ENCODE measurements at places on chromosomes 11 and 22.

DNA sequence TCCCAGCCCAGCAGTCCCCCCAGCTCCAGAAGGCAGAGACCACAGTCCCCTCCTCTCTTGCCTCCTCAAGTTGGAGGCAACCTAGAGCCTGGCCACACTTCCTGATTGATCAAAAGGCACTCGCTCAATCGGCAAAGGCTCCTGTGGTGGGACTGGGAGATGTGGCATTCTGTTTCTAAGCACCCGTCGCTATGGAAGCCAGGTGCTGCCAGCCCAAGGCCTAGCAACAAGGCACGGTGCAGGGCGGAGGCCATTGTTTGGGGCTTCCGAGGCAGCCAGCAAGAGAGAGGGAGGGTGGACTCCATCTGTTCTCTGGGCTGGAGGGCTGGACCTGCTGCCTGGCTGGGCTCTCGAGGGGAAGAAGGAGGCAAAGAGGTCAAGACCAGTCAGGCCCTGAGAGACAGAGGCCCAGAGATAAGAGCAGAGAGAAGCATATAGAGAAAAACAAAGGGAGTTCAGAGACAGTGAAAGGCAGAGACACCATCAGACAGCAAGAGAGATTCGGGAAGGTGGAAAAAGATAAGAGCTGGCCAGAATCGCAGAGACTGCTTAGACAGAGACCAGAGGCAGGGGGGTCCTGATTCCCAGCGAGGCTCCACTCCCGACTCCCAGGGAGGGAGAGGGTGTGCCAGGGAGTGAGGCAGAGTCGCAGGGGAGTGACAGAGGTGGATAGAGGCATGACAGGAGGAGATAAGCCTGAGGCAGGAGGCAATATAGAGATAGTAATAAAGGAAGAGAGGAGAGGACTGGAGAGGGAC, 21.2 kb downstream of the PDE2A start:
- DNase-seq = no peak

DNA sequence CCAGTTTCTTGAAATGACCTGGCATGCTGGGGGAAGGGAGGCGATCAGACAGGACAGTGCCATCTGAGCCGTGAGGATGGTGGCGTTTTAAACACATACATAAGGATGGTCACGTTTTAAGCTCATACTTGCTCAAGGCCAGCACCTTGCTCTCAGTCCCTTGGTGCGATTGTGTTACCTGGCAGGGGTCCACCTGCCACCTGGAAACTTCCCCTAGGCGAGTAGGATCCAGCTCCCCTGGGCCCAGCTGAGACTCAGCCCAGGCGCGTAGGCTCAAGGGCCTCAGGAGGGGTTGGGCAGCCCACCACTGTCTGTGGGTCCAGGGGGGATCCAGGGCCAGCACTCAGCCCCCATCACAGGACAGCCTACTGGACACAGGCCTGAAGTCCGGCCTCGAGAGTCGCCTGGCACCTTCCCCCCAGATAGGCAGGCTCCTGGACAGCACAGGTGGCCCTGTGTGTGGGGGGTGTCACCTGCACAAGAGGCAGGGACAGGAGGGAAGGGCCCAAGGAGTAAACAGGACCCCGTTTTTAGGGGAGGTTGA, 185.8 kb downstream of the BRD1 start:
- DNase-seq = no peak

DNA sequence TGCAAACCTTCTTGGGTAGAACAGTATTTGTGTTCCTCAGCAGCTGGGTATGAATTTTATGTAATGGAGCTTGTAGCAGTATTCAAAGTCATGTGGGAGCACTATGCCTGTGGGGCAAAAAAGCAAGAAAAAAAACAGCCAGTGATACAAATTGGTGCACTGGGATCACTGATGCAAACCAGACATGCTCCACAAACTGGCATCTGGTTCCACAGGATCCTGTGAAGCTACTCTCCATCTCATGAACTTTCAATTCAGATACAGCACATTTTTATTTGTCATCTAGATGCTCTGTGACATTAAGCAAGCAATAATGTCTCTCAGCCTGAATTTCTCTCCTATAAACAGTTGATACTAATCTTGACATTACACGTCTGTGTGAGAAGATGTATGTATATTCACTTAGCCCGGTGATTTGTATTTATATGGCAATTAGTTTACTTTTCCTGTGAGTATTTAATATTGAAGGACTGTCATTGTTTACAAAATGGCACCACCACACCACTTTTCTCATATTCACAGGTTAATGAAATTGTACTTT, 208.5 kb upstream of the GRIA4 start:
- no peak for DNase-seq

DNA sequence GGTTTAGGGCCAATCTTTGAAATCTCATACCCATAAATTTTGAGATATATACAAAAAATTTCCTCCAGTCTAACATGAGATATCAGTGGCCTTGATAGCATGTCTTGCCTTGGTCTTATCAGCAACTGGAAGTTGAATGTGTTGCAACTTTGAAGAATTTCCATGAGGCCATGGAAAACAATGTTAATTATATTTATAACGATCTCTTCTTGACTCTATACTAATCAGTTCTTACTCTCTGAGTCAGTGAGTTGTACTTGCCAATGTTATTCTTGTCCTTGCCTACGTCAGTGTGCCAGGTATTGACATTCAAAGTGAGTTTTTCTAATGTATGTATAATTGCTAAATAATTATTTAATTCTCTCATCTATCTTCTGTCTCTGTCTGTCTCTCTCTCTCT, 535.1 kb downstream of the KCNA4 start:
- no peak for DNase-seq

DNA sequence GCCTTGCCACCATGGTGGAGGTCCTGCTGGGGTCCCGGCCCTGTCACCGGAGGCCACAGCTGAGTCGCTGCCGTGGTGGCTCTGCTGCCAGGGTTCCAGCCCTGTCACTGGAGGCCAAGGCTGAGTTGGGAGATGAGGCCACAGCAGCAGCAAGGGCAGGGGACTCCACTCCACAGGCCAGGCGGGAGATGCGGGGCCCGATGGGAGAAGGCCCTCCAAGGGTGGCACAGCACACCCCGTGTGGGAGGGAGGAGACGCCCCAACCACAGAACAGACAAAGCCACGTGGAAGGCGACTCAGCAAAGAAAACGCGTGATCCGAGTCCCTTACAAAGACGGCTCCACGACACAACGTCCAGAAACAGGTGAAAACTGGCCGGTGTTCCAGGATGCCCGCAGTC, 159.3 kb downstream of the BRD1 start:
- DNase-seq = no peak

DNA sequence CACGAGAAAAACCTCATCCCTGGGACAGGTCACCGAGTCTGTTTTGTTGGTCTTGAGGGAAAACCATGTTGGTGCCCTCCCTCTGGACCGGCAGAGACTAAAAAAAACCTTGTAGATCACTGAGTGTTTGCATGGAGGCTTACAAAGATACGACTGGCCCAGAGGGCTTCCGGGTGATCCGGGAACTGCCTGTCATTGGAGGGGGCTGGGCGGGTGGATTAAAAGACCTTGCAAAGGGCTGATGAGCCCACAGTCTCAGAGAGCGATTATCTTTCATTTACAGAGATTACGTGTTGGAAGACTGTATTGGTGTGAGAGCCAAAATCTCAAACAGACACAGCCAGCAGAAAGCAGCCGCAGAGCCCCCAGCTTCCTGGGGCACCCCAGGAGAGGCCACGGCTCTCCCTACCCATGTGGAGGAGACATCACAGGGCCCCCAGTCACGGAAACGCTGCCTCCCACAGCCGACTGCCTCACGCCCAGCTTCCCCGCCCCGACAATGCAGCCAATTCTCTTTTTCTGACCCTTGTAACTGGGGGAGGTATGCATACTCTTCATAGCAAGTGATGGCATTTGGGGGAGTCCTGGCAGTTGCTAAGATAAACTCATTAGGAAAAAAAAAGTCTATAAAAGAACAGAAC, 426.4 kb downstream of the CTTN start:
- DNase-seq = peak; percentile 41

- DNase-seq = no peak
Measured at GRCh38 chr11:84130646-84131427, 844.7 kb upstream of the CCDC90B start.

DNA sequence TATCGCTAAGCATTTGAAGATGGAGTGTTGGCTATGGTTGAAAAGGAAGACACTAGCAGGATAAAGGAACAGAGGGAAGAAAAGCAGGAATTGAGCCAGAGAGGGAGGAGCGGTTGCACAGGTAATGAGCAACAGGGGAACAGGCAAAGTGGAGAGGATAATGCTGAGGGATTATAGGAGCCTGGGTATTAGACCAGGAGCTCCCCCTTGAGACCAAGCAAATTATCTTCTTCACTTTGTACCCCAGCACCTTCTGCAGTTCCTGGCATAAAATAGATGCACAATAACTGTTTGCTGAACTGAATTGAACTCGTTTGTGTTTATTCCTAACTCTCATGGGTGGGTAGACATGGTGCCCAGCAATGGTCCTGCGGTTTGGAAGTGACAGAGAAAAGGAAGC, 54.6 kb upstream of the OR5P2 start:
- DNase-seq = no peak

DNA sequence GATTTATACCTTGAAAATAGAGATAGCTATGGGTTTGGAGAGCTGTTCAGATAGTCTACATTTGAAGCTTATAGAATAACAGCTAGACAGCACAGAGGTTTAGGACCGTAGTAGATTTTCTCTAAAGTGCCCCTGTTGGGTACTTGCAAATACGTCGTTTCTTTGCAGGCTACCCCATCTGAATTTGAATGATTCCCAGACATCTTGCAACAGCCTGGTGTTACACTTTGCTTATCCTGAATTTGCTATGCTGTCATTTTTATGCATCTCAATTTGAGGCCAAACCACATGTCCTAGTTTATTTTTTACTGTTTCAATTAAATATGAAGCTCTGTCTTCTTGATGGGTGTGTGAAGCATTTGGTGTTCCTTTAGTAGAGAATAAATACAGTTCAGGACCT, 142.1 kb downstream of the WNT11 start:
- no peak for DNase-seq

- no peak for DNase-seq
Measured at GRCh38 chr22:37659066-37659896, 758 bp downstream of the PDXP start.

GRCh38 chr11:64792482-64792881, 10.5 kb downstream of the MAP4K2 start:
- DNase-seq = no peak

DNA sequence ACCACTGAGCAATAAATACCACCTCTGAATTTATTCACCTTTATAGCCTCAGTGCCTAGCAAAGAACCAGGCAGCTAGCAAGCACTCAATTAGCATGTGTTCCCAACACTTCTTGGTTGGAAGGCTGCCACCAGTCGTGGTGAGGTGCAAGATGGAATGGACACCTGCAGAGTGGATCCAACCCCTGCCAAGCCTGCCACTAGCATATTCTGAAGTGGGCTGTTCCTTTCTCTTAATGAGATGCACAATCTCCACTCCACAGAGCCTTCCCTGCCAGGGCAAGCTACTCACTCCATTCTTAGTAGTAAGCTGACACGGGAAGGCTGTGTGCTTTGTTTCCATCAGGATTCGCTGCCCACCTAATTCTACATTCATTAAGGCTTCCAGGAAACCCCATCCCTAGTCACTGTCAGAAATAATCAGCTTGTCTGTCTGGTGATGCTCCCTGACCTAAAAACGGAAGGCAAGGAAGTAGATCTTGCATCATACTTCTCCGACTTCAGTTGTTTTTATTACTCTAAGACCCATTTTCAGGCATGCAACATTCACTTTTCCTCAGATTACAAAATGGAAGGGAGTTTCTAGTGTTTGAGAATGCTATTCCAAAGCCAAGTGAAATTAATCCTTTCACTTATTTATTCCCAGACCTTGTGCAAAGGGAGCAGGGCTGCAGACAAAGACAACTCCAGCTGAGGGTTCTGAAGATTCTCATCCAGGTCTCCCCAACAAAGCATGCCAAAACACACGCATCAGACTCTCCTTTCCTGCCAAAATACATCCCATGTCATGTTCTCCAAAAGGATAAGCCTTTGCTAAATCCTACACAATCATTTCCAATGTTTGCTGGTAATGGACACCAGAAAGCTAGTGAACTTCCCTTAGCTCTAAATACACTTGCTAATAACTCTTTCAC, 128.0 kb downstream of the TENM4 start:
- no peak for DNase-seq

DNA sequence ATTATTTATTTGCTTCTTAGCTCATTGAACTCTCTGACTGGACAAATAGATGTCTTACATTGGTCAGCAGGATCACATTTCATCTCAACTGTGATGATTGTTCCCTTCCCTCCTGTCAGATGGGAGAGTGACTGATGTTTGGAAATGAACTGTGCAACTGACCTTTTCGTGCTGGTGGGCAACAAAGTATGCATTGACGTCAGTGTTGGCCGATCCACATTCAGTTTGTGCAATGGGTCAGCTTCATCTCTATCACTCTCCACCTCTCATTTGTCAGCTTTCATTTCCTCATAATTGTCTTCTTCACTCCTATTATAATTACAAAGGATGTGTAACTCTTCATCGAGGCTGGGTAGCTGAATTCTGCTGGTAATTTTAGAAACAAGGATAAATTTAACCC, 71.3 kb downstream of the PPP2R1B start:
- peak; percentile 66 for DNase-seq

- no peak for DNase-seq
Measured at GRCh38 chr11:45810431-45811108, 5.6 kb downstream of the SLC35C1 start.

- no peak for DNase-seq
Measured at GRCh38 chr11:118699506-118700220, 20.2 kb upstream of the TREH start.

- no peak for DNase-seq
Measured at GRCh38 chr11:83778596-83778995, 492.4 kb upstream of the CCDC90B start.

- no peak for DNase-seq
Measured at GRCh38 chr11:19842505-19842904, 129.9 kb downstream of the NAV2 start.

- no peak for DNase-seq
Measured at GRCh38 chr22:33706100-33706499, 214.2 kb downstream of the LARGE1 start.

DNA sequence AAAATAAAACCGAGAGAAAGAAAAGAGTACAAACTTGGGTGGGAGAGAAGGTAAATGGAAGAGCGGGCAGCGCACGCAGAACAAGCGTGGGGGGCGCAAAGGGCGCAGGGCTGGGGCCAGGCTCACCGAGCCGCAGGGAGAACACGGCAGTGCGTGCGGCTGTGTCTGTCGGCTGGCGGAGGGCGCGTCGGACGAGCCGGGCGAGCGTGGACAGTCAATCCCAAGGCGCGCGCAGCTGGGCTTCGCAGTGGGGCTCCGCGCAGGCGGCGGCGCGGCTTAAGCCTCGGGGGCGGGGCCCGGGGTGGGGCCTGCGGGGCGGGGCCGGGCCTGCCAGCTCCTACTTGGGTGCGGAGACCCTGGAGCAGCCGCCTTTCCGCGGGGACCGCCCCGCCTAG, at the start of gene UCP2:
UCP2 (minus strand) TSS at position 249 of the 395 bp plus-strand sequence. CDS start 4,465 bp downstream, outside the sequence.
- peak; percentile 92 for DNase-seq

GRCh38 chr22:25027959-25028840, 75.7 kb downstream of the KIAA1671 start:
- DNase-seq = no peak

GRCh38 chr11:95304777-95305176, 73.8 kb upstream of the SESN3 start:
- no peak for DNase-seq

GRCh38 chr11:102085864-102086551, 24.2 kb upstream of the YAP1 start:
- DNase-seq = no peak

All from AG08396 (cell line).